ENCODE measurements at places on chromosomes 1 and 21. TPM values are rescaled to one million over a fixed set of nuclear protein-coding genes. Genes with fewer than 3 reads are reported as not detected.

DNA sequence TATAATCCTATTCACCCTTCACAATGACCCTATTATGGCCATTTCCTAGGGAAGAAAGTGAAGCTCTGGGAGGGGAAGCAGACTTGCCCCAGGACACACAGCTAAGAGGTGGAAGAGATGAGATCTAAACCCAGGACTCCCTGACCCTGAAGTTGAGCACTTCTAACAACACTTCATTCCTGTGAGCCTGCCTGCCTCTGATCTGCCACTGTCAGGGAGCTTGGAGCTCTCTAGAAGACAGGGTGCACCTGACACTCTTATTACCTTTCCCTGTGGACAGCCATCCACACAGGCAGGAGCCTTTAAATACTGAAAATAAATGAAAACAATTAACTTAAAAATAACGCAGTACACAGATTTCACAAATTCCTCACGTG lies 599 bp downstream of the MKNK1 start:
- DNase-seq, result no peak

DNA sequence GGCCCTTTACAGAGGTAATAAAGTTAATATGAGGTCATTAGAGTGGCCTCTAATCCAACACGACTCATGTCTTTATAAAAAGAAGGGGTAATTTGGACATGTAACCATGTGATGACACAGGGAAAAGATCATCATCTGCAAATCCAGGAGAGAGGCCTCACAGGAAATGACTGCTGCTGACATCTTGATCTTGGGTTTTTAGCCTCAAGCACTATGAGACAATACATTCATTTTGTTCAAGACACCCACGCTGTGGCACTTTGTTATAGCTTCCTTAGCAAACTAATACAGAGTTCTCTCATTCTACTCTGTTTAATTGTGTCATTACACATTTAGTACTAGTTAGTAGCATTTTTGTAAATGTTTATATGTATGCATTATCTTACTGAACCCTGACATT lies 64.0 kb upstream of the RUNX1 start:
- no peak for DNase-seq

Gene SLC27A3
- total RNA-seq, result 60.7 TPM

DNA sequence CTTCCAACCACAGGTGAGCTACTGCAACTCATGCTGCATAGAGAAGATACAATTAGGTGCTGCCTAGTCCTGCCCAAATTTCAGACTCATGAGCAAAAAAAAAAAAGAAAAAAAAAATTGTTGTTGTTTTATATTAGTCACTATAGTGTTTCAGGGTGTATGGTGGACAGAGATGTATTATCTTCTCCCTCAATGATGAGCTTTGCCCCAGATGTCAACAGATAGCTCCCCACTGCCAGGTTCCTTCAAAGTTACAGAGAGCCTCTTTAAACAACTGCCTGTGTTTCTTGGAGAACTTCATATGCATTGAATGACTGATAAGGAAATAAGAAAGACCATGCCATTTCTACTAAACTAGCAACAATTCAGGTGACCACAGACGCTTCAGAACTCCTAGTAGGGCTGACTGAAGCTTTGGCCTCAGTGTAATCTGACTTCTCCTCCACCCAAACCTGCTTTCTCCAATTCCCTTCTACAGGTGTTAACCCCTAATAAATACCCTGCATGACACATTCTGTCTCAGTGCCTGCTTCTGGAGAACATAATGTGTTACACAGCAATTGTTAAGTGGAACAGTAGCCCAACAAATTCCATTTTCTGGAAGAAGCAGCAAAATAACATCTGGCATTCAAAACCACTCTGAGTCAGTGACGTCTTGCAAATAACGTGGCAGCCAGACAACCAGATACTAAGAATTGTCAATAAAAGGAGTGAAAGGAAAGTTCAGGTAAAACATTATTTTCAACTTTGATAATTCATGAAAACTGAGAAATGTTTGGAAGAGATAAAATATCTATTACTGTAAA lies 147.7 kb downstream of the CDC42BPA start:
- DNase-seq, result no peak

DNA sequence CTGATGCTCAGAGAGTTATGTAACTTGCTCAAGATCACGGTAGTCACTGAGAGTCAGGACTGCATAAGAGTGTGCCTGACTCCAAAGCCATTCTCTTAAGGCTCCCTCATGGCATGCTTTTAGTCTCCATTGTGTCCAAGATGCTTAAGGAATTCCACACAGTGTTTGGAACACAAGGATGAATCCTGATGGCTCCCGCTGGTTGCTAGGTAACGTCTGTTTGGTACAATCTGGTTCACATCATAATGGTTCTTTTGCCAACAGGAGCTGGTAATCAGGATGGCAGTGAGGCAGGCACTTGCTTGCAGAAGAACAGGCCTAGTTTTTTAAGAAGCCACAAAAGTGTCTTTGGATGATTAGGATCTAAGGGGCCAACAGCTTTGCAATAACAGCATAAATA lies 436.5 kb upstream of the DAB1 start:
- no peak for DNase-seq

Gene PGLYRP4
- total RNA-seq, result not detected

Gene SLC35A3
- 26.3 TPM for total RNA-seq

Gene ASTN1
- total RNA-seq, result 0.18 TPM

DNA sequence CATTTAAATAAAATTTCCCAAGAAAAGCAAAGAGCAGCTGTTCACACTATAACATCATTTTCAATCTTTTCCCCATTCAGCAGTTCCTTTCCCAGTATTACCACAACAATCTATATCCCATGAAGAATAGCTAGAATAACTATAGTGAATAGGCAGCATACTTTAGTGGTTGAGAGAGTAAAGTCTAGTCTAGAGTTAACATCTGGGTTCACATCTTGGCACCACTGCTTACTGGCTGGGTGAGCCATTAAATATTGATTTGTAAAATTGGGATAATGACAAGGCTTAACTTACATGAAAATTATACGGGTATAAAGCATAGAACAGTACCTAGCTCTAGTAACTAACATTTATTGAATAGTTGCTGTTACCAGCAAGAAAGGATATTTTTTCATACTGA lies 14.4 kb downstream of the S100PBP start:
- no peak for DNase-seq

Gene ZBTB8B
- total RNA-seq, result not detected

GRCh38 chr1:183655562-183656075 lies 2.5 kb upstream of the APOBEC4 start:
- peak; percentile 69 for DNase-seq

GRCh38 chr1:8517661-8518489 lies 200.0 kb downstream of the SLC45A1 start:
- DNase-seq, result no peak

- DNase-seq, result no peak
Observed at GRCh38 chr1:171426645-171427044, 58.7 kb upstream of the PRRC2C start.

- no peak for DNase-seq
Observed at GRCh38 chr1:116491700-116492357, 79.0 kb downstream of the CD58 start.

GRCh38 chr1:53378932-53379661 lies 51.2 kb upstream of the LRP8 start:
- no peak for DNase-seq

DNA sequence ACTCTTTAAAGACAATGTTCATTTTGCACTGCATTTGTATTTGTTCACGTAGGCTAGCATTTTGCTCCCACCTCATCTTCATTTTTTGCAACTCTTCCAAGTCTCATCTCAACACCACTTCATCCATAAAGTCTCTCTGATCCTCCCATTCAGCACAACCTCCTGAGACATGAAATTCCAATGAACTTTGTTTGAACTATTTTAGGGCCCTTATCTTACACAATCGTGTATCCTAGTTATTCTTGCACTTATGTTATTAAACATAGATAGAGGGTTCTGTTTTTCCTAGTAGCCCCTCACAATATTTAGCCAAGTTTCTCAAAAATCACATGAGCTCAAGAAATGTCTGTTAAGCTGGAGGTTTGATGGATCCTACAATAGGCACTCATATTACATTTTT lies 500.5 kb upstream of the ADAMTS5 start:
- DNase-seq, result no peak

Gene CAPN2
- total RNA-seq, result 25.1 TPM

Measured in left lobe of liver (tissue), 2 donors.